ENCODE measurements at places on chromosomes 4 and X.
A peak's percentile ranks its signal among the peaks of the same experiment; 100 is the strongest.

DNA sequence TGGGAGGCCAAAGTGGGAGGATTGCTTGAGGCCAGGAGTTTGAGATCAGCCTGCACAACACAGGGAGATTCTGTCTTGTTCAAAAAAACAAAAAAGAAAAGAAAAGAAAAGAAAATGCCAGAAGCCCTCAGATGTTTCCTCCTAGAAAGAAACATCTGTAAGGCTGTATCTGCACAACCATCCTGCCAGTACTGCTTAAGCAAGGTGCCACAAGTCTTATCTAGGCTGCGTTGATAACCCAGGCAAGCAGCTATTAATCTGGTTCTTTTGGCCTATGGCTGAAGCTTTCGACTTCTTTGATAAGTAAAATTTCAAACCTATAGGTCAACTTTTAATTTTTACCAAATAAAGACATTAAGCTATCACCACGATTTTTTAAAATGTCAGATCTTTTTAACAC is 3.1 kb downstream of the COX18 start:
- no peak for DNase-seq

DNA sequence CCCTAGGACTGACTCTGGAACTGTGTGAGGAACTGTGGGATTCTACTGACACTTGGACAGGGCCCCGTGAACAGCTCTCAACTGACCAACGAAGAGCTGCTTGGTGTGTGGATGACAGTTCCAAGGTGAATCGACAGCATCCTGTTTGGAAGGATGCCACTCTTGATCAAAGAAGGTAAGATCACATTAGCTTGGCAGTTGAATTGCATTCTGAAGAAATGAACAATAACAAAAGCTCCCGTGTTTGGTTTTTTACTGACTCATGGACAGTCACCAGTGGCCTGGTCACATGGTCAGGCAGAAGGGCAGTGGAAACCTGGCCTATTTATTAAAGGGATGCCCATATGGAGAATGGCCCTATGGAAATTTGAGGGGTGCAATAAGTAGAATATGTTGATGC is 33.1 kb upstream of the GPR34 start:
- DNase-seq: no peak

GRCh38 chrX:40449956-40450706 is 130.6 kb upstream of the ATP6AP2 start:
- DNase-seq: no peak

DNA sequence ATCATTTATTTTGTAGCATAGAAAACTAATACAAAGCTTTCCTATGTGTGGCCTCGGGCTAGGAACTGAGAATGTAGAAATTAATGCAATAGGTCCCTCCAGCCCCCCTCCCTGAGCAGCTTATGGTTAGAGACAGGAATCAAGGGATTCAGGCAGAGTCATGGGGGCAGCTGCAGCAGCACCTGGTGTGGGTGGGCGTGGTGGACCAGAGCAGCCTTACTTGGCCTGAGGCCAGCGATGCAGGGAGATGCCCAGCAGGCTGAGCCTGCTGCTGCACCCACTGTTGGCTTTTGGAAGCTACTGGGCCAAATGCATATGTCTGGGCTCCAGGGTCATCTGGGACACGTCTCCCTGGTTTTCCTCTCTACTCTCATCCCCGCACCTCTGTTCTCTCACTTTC is 74.0 kb downstream of the STK32B start:
- DNase-seq: peak; percentile 51

- no peak for DNase-seq
Measured at GRCh38 chr4:86152454-86152853, 207.4 kb downstream of the MAPK10 start.

- no peak for DNase-seq
Measured at GRCh38 chrX:100745806-100746537, 14.1 kb upstream of the SYTL4 start.
